ENCODE measurements at places on chromosomes 1 and 21.

DNA sequence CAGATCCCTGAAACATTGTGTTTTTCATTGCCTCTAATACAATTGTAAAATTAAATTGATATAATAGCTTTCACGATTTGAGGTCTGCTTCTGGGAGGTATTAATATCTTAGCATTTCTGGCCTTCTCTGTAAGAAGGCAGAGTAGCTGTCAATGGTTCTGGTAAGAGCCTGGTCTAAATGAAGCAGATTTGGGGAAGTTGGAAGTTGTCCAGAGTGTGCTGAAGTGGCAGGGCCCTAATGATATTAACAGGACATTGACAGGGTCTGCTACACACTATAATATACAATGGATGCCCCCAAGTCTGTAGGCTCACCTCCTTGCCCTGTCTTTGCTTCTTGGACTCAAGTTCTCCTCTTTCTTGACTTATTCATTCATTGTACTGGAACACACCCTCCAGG is 99.5 kb downstream of the C4BPA start:
- DNase-seq = no peak

DNA sequence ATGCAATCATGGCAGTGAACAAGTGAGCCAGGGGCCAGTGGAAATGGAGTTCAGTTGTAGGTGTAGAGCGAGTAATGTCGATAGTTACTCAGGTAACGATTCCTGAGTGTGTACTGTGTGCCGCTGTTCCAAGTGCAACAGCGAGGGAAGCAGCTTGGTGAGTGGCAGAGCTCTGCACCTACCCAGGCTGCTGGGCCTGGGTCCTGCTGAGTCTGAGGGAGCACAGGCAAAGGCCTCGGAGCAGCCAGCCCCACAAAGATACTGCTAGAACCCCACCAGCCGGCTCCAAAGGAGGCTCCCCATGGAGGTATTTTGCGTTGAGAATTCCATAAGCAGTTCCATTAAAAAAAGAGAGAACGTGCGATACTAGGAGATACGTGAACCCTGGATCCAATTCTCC is 23.2 kb downstream of the PARP1 start:
- DNase-seq = no peak

GRCh38 chr1:95094923-95095322 is 22.2 kb upstream of the ALG14 start:
- DNase-seq = no peak

- DNase-seq = no peak
These were observed 249.2 kb downstream of the SLC45A1 start for GRCh38 chr1:8567146-8567545.

DNA sequence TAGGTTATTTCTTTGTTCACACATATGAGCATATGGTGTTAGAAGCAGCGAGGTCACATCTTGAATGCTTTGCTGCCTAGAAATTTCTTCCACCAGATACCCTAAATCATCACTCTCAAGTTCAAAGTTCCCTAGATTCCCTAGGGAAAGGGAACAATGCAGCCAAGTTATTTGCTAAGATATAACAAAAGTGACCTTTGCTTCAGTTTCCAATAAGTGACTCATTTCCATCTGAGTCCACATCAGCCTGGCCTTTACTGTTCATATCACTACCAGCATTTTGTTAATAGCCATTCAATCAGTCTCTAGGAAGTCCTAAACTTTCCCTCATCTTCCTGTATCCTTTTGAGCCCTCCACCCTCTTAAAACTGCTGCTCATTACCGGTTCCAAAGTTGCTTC is 1502.5 kb downstream of the KCNT2 start:
- no peak for DNase-seq

- DNase-seq = no peak
These were observed 29.0 kb downstream of the NFIA start for GRCh38 chr1:61111084-61112004.

DNA sequence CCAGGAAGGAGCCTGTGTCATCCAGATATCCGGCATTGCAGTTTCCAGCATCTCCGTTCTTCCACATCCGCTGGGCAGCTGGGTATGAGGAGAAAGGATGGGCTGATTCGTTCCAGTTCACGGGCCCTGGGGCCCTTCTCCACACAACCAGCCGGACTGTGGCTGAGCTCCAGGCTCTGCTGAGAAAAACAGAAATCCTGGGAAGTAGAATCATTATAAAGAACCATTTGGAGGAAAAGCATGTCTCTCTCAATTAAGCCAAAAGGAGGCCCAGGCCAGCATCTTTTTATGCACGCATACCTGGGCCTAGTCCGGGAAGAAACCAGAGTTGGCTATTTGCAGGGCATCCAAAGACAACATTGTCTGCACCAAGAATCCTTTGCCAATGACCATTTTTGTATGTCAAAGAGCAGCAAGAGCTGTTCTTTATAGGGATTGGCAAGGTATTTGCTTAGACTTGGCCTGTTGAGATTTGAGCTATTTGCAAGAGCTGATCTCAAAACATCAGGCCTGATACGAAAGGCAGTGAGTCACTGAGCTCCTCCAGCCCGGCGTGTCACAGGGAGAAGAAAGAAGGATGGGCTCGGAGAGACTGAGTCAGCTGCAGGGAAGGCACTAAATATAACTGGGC is 84.9 kb upstream of the ARHGEF16 start:
- DNase-seq = no peak

- DNase-seq = no peak
These were observed 6.7 kb downstream of the C1QTNF12 start for GRCh38 chr1:1239614-1240347.

DNA sequence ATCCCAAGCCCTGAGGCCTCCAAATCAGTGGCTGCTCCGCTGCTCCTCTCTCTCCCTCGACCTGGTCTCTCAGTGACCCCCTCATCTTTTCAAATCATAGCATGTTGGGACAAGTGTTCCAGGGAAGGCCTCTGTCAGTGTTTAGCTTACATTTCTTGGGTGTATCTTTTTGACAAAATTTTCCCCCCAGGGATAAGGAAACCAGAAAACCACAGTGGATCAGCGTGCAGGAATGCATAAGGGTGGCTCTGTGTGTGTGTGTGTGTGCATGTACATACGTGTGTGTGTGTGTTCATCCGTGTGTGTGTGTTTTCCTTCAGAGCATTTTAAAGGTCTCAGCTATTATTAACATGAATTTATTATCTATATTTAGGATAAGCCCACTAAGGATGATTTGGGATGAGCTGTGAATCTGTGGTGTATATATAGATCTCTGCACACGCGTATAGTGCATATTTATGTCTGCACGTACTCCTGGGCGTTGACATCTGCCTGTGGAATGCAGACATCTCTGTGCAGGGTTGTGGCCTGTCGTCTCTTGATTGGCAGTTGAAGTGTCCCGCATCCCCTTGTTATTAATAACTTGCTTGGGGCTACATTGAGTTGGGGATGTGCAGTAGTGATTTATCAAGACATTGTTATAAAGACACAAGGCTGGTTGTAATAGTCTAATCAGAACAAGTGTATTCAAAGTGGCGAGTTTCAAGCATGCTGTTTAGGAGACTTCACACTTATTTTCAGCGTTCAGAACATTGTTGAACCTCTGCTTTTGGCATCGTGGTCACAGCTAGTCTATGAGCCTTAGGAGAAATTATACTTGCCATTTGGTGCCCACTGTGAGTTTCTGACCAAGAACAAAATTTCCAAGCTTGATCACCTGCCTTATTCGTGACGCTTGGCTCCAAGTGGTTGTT is 55.6 kb downstream of the GALNT2 start:
- no peak for DNase-seq

GRCh38 chr1:183444243-183444642 is 26.1 kb upstream of the NMNAT2 start:
- DNase-seq = no peak

DNA sequence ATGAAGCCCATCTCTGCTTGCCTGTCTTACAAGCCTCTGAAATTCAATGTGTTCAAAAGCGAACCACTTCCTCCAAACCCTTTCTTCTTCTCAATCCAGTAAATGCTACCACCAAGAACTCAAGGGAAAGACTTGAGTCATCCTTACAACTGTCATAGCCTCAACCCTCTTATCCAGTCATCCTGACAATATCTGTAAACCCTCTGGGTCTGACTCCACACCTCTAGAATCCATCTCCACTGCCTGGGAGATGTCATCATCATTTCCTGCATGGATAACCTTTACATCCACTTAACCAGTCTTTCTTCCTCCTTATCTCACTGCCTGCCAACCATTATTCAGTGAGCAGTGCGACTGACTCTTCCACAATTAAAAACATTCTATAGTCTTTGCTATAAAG is 441.1 kb downstream of the SETD4 start:
- no peak for DNase-seq

DNA sequence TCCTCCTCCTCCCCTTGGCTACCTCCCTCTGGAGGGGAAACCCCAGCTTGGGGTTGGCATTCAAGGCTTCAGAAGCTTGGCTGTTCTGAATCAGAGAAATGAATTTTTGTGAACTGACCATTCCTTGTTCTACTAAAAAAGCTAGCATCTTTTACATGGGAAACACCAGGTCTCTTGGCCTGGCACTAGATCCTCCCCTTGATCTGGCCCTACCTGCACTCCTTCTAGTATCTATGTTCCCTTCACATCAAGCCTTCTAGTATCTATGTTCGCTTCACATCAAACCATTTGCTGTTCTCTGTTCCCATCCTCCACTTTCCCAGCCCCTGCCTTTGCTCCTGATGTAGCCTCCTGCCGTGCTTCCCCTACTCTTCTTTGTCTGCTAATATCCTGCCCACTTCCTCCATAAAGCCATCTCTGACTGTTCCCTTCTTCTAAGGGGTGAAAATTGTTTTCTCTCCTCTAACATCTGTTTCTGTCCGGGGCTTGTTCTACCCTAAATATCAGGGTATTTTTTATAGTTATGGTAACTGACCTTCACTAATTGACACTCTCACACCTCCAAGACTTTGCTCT is 25.8 kb downstream of the FAM151A start:
- no peak for DNase-seq

DNA sequence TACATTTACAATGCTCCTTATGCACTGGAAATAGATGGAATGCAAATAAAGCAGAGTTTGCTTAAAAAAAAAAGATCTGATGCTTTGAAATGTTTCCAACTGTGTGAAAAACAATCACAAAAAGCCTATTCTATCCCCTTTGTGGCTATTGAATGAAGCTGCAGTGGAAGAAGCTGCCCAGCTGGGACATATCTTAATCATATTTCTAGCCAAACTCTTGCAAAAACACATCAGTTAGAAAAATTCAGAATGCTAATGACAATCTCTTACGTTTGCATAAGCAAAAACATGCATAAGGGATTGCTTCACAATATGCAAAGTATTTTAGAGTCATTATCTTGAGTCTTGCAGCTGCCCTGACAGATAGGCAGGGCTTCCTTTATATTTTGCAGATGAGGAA is 526.4 kb upstream of the USP24 start:
- no peak for DNase-seq

DNA sequence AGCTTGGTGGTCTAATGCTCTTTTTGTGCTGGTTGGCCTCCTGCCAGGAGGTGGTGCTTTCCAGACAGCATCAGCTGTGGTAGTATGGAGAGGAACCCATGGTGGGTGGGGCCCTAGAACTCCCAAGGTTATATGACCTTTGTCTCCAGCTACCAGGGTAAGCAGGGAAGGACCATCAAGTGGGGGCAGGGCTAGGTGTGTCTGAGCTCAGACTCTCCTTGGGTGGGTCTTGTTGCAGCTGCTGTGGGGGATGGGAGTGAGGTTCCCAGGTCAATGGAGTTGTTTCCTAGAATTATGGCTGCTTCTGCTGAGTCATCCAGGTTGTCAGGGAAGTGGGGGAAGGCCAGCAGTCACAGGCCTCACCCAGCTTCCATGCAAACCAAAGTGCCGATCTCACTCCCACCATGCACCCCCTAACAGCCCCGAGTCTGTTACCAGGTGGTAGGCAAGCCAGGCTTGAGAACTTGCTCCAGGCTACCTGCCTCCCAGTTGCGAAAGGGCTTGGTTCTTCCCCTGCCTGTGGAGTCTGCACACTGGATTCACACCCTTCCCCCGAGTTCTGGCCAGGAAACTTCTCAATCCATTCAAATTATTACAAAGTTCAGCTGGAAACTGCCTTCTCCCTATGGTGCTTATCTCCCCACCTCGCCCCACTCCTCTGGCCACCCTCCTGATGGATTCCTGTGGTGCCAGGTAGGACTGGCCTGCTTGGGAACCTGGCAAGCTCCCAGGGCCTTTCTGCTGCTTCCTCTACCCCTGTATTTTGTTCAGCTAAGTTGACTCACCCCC is 37.8 kb downstream of the DRAM2 start:
- no peak for DNase-seq

GRCh38 chr1:232319072-232319471 is 310.9 kb downstream of the SIPA1L2 start:
- no peak for DNase-seq

GRCh38 chr1:41486371-41487125 is 2.1 kb upstream of the EDN2 start:
- no peak for DNase-seq

DNA sequence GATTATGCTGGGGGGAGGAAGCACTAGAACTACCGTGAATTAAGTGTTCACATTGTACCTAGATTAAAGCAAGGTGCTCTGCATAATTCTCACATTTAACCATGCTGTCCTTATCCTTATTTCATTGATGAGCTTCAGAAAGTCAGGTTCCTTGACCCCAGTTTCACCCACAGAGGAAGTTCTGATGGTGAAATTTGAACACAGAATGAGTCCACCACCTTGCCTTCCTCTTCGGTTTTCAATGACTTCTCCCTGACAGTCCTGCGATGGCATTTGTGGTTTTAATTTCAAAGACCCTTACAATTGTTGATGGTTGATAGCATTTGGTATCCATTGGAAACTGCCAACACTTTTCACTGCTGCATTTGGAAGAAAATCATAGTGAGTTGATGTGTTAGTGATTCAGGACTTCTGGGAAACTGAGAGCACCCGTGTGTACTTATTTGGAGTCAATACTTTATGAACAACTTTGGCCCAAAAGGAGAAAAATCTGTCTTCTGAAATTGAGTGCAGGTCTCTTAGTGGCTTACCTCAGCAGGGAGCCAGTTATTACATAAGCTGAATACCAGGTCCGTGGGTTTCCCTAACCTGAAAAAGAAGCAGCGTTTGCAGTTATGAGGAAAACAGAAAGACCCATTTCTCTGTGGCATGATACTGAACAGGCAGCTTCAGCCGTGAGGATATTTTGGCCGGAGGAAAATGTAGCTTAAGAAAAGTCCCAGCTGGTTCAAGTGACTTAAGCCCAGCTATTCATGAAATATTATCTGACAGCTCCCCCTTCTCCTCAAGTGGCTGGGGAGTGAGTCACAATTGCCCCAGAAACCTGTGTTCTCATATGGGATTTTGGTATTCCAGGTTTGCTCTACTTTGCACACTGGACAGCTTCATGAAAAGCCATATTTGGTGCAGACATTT is 47.5 kb downstream of the ROR1 start:
- DNase-seq = no peak

DNA sequence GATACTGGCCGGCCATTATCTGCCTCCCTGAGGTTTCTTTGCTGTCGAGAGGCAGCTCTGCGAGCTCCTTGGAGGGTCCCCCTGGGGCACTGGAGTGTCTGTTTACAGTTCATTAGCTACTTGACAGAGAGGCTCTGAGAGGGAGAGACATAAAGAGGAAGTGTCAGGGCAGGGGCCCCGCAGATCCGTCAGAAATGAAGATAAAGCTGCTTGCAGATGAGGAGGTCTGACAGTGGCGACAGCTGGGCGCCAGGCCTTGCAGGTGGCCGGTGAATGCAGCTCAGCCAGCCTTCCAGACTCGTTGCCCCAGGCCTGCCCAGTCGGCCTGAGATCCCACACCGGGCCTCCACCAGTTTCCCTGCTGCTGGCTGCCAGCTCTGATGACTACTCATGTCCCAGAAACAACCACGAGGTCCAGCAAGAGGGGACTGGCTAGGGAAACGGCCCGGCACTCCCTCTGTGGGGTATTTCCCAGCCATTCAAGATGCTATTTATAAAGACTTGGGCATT is 84.7 kb downstream of the DISP3 start:
- DNase-seq = no peak
